ENCODE measurements at places on chromosomes 5 and 9. TPM values are rescaled to one million over a fixed set of nuclear protein-coding genes. Genes with fewer than 3 reads are reported as not detected.
A peak's percentile ranks its signal among the peaks of the same experiment; 100 is the strongest.

GRCh38 chr5:159886296-159886695, 30.0 kb upstream of the ADRA1B start:
- no peak for DNase-seq
- H3K4me1 ChIP-seq: no peaks in the 10 kb centered on the region
- no peaks in the 10 kb centered on the region for H3K36me3 ChIP-seq
- H3K27me3 ChIP-seq: peaks cover 7% of the 10 kb centered on the region
- no peak overlapping the region for H3K27ac ChIP-seq

DNA sequence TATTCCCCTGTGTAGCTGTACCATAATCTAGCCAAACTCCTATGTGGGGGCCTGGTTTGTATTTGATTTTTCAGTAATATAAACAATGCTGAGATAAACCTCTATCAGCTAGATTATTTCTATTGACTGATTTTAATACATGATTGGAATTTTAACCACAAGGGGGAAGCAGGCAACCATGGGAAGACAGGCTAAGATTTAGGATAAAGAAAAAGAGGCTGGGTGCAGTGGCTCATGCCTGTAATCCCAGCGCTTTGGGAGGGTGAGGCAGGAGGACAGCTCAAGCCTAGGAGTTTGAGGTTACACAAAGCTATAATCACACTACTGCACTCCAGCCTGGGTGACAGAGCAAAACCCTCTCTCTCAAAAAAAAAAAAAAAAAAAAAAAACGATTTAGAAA, 18.1 kb upstream of the GPX3 start:
- no peak overlapping the region for H3K27ac ChIP-seq
- H3K4me3 ChIP-seq: no peak overlapping the region
- H3K27me3 ChIP-seq: peaks cover 10% of the 10 kb centered on the region
- H3K4me1 ChIP-seq: peaks cover 25% of the 10 kb centered on the region
- no peak for DNase-seq
- H3K36me3 ChIP-seq: peaks cover 2% of the 10 kb centered on the region

DNA sequence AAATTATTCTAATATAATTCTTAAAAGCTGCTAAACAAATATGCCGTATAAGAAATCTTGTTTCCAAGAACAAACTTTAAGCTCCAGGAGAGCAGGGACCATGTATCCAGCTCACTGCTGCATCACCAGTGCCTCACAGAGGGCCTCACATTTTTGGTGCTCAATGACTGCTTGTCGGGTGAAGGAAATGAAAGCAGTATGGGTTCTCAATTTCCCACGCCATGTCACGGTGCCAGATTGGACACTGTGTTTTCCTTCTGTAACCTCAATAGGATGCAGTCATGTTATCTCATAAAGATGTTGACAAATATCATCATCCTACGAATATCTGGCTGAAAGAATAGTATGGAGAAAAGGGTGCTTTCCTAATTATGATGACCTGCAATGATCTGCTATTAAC, 64.7 kb downstream of the POU5F2 start:
- no peak overlapping the region for H3K4me3 ChIP-seq
- DNase-seq: no peak
- H3K4me1 ChIP-seq: peaks cover 51% of the 10 kb centered on the region
- peak overlapping the region; percentile 25 for H3K27ac ChIP-seq

GRCh38 chr5:4866817-4867216, 273.3 kb upstream of the ADAMTS16 start:
- H3K4me1 ChIP-seq: no peaks in the 10 kb centered on the region
- DNase-seq: no peak
- H3K4me3 ChIP-seq: no peak overlapping the region
- peaks cover 2% of the 10 kb centered on the region for H3K36me3 ChIP-seq
- no peak overlapping the region for H3K27ac ChIP-seq

- H3K4me1 ChIP-seq: no peaks in the 10 kb centered on the region
- H3K4me3 ChIP-seq: no peak overlapping the region
- no peaks in the 10 kb centered on the region for H3K36me3 ChIP-seq
- DNase-seq: no peak
- peaks cover 12% of the 10 kb centered on the region for H3K27me3 ChIP-seq
- H3K27ac ChIP-seq: no peak overlapping the region
Observed at GRCh38 chr5:159322180-159322579, 8.1 kb downstream of the IL12B start.

DNA sequence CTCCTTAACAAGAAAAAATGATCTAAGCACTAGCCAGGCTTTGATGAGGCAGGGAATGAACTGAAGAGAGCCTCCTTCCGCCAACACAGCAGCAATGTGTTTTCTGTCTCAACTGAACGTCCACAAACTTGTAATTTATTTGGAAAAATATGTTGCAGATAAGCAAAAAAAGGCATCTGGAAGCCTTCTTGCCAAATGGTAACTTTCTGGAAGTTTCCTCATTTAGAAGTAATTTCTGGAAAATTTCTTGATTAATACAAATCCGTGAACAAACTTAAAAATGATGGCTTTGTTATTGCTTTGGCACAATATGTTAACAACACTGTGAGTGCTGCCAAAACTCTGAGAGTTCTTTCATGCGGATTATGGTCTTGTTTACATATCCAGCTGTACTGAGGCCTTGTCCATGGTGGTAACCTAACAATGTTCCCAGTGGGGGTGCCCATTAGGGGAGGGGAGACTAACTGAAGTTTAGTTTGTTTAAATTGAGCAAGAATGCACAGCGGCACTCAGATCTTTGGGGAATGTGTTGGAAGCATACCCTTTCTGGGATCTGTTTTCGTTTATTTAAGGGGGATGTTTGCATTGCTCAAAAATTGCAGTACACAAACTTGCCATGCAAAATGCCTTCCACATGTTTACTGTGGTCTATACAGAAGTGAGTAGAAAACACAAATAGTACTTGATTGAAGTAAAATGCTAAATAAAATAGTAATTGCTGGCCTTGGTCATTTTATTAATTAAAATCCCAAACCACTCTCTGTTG, 334.7 kb downstream of the NR2F1-AS1 start:
- no peaks in the 10 kb centered on the region for H3K27me3 ChIP-seq
- H3K36me3 ChIP-seq: no peaks in the 10 kb centered on the region
- H3K27ac ChIP-seq: no peak overlapping the region
- H3K4me3 ChIP-seq: no peak overlapping the region
- no peak for DNase-seq
- H3K4me1 ChIP-seq: peaks cover 25% of the 10 kb centered on the region

- no peaks in the 10 kb centered on the region for H3K27me3 ChIP-seq
- no peak overlapping the region for H3K27ac ChIP-seq
- H3K4me1 ChIP-seq: peaks cover 16% of the 10 kb centered on the region
- H3K36me3 ChIP-seq: no peaks in the 10 kb centered on the region
Observed at GRCh38 chr5:96142786-96143434, 181.3 kb upstream of the ELL2 start.

- no peaks in the 10 kb centered on the region for H3K4me1 ChIP-seq
- no peaks in the 10 kb centered on the region for H3K36me3 ChIP-seq
- no peak overlapping the region for H3K27ac ChIP-seq
- no peak for DNase-seq
- H3K27me3 ChIP-seq: no peaks in the 10 kb centered on the region
- no peak overlapping the region for H3K4me3 ChIP-seq
Observed at GRCh38 chr5:68369023-68369359, 153.4 kb downstream of the PIK3R1 start.

- H3K4me1 ChIP-seq: no peaks in the 10 kb centered on the region
- no peak overlapping the region for H3K4me3 ChIP-seq
- no peak for DNase-seq
- no peak overlapping the region for H3K27ac ChIP-seq
Observed at GRCh38 chr9:80763536-80763935, 925.8 kb downstream of the TLE1 start.

- H3K27ac ChIP-seq: no peak overlapping the region
- no peak overlapping the region for H3K4me3 ChIP-seq
- peaks cover 85% of the 10 kb centered on the region for H3K27me3 ChIP-seq
- peaks cover 7% of the 10 kb centered on the region for H3K36me3 ChIP-seq
Observed at GRCh38 chr9:99826579-99826978, 4.9 kb downstream of the NR4A3 start.

DNA sequence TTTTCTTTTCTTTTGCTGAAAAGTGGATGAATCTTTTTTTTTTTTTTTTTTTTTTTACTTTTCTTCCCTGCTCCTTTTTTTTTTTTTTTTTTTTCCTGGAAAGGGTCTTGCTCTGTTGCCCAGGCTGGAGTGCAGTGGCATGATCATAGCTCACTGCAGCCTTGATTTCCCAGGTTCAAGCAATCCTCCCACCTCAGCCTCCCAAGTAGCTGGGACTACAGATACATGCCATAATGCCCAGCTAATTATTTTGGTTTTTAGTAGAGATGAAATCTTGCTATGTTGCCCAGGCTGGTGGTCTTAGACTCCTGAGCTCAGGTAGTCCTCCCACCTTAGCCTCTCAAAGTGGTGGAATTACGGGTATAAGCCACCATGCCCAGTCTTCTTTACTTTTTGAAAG, 20.9 kb downstream of the HSD17B4 start:
- H3K36me3 ChIP-seq: peaks cover 42% of the 10 kb centered on the region
- no peak for DNase-seq
- H3K27ac ChIP-seq: no peak overlapping the region
- H3K4me1 ChIP-seq: peaks cover 8% of the 10 kb centered on the region
- H3K27me3 ChIP-seq: no peaks in the 10 kb centered on the region

DNA sequence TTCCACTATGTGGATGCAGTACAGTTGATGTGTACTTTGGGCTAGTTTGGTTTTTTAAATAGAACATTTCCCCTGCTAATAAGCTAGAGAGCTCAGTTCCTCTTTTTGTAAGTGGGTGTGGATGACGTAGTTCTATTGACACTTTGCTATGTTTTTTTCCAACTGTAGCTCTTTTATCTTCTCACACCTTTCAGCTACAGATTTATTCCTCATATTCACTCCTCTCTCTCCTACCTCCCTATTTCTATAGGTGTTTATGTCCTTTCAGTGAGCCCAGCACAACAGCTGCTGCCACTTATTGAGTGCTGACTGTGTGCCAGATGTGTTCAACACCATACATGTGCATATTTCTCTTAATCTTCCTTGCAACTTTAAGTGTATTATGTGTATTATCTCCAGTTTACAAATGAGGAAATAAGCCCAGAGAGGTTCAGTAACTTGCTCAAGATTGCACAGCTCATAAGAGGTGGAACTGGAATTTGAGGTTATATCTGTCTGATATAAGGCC, 215.7 kb downstream of the SEMA6A start:
- DNase-seq: no peak
- no peak overlapping the region for H3K4me3 ChIP-seq
- no peak overlapping the region for H3K27ac ChIP-seq
- no peaks in the 10 kb centered on the region for H3K4me1 ChIP-seq
- H3K36me3 ChIP-seq: peaks cover 5% of the 10 kb centered on the region

DNA sequence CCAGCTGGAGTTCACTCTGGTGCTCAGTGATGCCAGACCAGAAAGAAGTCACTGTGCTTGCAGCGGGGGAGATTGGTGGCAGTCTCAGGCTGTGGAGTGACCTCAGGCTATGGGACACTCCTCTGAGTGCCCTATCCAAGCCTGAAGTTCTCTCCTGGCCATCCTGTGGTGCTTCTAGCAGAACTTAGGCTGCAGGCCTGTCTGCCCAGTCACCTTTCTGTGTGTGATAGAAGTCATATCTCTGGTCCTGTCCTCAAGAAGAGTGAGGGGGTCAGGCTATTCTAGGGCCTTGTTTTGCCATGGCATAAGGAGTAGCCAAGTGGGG, 9.3 kb downstream of the PDLIM4 start:
- peaks cover 2% of the 10 kb centered on the region for H3K36me3 ChIP-seq
- DNase-seq: no peak
- peaks cover 13% of the 10 kb centered on the region for H3K4me1 ChIP-seq

DNA sequence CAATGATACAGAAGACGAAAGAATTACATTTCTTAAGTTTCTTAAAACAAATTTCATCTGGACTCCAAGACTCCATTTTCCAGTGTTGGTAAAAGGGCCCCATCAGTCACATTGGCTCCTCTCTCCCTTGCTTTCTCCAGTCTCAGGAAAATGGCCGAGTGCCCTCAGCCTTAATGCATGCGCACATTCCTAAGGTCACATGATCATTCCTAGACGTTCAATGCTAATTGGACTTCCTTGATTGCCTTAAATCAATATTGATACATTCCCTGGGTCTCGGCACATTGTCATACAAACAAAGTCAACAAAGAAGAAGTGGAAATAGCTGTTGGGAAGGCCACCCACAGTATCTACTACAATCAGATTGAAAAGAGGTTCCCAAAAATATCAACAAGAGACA, 413.6 kb upstream of the GRAMD2B start:
- H3K27ac ChIP-seq: no peak overlapping the region
- H3K27me3 ChIP-seq: no peaks in the 10 kb centered on the region
- H3K4me1 ChIP-seq: peaks cover 14% of the 10 kb centered on the region
- no peaks in the 10 kb centered on the region for H3K36me3 ChIP-seq

- H3K27me3 ChIP-seq: no peaks in the 10 kb centered on the region
- H3K36me3 ChIP-seq: peaks cover 3% of the 10 kb centered on the region
- H3K4me3 ChIP-seq: no peak overlapping the region
- no peak overlapping the region for H3K27ac ChIP-seq
- DNase-seq: no peak
- no peaks in the 10 kb centered on the region for H3K4me1 ChIP-seq
Observed at GRCh38 chr9:112193572-112194288, 18.6 kb upstream of the SUSD1 start.

- no peak for DNase-seq
- H3K27me3 ChIP-seq: no peaks in the 10 kb centered on the region
- peaks cover 6% of the 10 kb centered on the region for H3K4me1 ChIP-seq
- H3K27ac ChIP-seq: no peak overlapping the region
Observed at GRCh38 chr5:173697931-173698579, 81.6 kb upstream of the BOD1 start.

GRCh38 chr5:142313682-142314081, 11.1 kb downstream of the SPRY4 start:
- no peak for DNase-seq
- peaks cover 12% of the 10 kb centered on the region for H3K4me1 ChIP-seq
- no peak overlapping the region for H3K4me3 ChIP-seq
- peaks cover 6% of the 10 kb centered on the region for H3K36me3 ChIP-seq

- H3K27ac ChIP-seq: no peak overlapping the region
- H3K27me3 ChIP-seq: no peaks in the 10 kb centered on the region
- H3K4me1 ChIP-seq: no peaks in the 10 kb centered on the region
- H3K36me3 ChIP-seq: no peaks in the 10 kb centered on the region
- no peak overlapping the region for H3K4me3 ChIP-seq
- DNase-seq: no peak
Observed at GRCh38 chr9:800591-801150, 40.8 kb upstream of the DMRT1 start.

Gene POLR3G
- 2.1 TPM for total RNA-seq

Gene TNFAIP8
- total RNA-seq: 8.0 TPM

Gene PLAC8L1
- 2.0 TPM for total RNA-seq

Gene C9orf72
- total RNA-seq: 18.6 TPM

Gene TNFSF8
- not detected for total RNA-seq

Gene C1QTNF3
- total RNA-seq: 9.6 TPM

Gene WWC1
- 62.3 TPM for total RNA-seq

Data from progenitor cell of endocrine pancreas (in vitro differentiated cells).